ENCODE measurements at places on chromosomes 6 and 20. TPM values are rescaled to one million over a fixed set of nuclear protein-coding genes. Genes with fewer than 3 reads are reported as not detected.

RAET1G gene
- total RNA-seq: not detected

GOPC gene
- total RNA-seq: 10.8 TPM

MYLK4 gene
- 2.0 TPM for total RNA-seq

XPO5 gene
- 26.8 TPM for total RNA-seq

PPP1R14C gene
- not detected for total RNA-seq

ENPP1 gene
- 0.08 TPM for total RNA-seq

STMND1 gene
- not detected for total RNA-seq

RBPJL gene
- not detected for total RNA-seq

- H3K27me3 ChIP-seq: no peaks in the 10 kb centered on the region
- H3K27ac ChIP-seq: no peak overlapping the region
- H3K4me3 ChIP-seq: no peak overlapping the region
- peaks cover 82% of the 10 kb centered on the region for H3K36me3 ChIP-seq
- no peaks in the 10 kb centered on the region for H3K4me1 ChIP-seq
- DNase-seq: no peak
Measured at GRCh38 chr20:48667481-48667880, 160.3 kb downstream of the PREX1 start.

DNA sequence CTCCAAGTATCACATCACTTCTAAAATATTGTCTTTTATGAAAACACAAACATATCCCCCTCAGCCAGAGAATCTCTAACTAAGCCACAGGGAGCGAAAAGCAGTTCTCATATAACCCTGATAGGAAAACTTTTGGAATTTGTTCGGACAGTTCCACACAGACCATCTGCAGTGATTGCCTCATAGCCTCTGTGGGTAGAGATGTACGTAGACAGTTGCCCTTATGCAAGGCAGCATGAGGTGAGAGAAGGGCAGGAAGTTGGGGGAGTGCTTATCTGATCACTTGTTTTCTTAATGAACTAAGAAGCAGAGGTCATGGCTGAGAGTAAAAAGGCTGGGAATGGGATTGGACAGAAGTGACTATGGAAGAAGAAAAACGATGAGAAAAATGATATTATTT, 39.6 kb downstream of the SLC23A2 start:
- H3K36me3 ChIP-seq: peaks cover under 1% of the 10 kb centered on the region
- H3K4me3 ChIP-seq: no peak overlapping the region
- no peaks in the 10 kb centered on the region for H3K27me3 ChIP-seq
- H3K27ac ChIP-seq: peak overlapping the region; percentile 48
- DNase-seq: no peak

GRCh38 chr6:102023977-102024657, 630.6 kb downstream of the GRIK2 start:
- H3K27me3 ChIP-seq: no peaks in the 10 kb centered on the region
- no peaks in the 10 kb centered on the region for H3K4me1 ChIP-seq
- no peaks in the 10 kb centered on the region for H3K36me3 ChIP-seq
- no peak for DNase-seq
- no peak overlapping the region for H3K4me3 ChIP-seq
- no peak overlapping the region for H3K27ac ChIP-seq

GRCh38 chr6:3648724-3649123, 102.8 kb downstream of the PXDC1 start:
- H3K4me1 ChIP-seq: no peaks in the 10 kb centered on the region
- no peak for DNase-seq
- H3K36me3 ChIP-seq: no peaks in the 10 kb centered on the region
- H3K27ac ChIP-seq: no peak overlapping the region
- H3K4me3 ChIP-seq: no peak overlapping the region
- no peaks in the 10 kb centered on the region for H3K27me3 ChIP-seq

- DNase-seq: no peak
- no peaks in the 10 kb centered on the region for H3K27me3 ChIP-seq
- no peak overlapping the region for H3K4me3 ChIP-seq
- no peak overlapping the region for H3K27ac ChIP-seq
- peaks cover 20% of the 10 kb centered on the region for H3K36me3 ChIP-seq
- H3K4me1 ChIP-seq: no peaks in the 10 kb centered on the region
Measured at GRCh38 chr20:17641993-17642392, 40.0 kb downstream of the RRBP1 start.

GRCh38 chr6:142597836-142598235, 296.0 kb downstream of the ADGRG6 start:
- no peaks in the 10 kb centered on the region for H3K27me3 ChIP-seq
- no peak overlapping the region for H3K27ac ChIP-seq
- H3K4me1 ChIP-seq: no peaks in the 10 kb centered on the region
- no peak overlapping the region for H3K4me3 ChIP-seq
- no peak for DNase-seq

DNA sequence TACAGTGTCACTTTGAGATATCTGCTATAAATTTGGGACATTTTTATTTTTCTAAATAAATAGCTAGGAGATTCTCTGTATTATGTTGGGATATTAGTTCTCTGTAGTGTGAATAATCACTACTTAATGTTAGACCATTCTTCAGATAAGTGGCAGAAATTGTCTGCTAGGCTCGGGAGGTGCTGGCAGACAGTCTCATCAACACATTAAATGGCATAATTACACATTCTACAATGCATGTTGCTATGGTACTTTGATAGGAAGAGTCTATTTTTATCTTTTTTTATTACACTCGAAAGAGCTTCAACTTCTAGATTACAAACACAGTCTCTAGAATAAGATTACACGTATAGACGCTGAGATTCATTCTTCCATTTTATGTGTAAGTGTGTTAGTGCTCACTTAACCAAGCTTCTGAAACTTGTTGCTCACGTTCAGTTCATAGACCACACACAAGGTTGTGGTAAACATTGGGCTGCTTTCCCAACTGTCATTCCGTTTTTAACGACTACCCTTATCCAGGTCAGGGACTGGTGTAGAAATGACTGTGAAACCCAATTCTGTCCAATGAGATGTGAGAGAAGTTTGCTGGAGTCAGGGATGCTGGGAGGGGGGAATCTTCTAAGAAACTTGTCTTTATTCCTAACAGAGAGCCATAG, 78.6 kb downstream of the TPBG start:
- no peak overlapping the region for H3K4me3 ChIP-seq
- DNase-seq: no peak
- H3K27ac ChIP-seq: no peak overlapping the region

GRCh38 chr20:21516180-21516567, 2.3 kb upstream of the NKX2-2 start:
- H3K27ac ChIP-seq: no peak overlapping the region
- no peak overlapping the region for H3K4me3 ChIP-seq
- peaks cover 93% of the 10 kb centered on the region for H3K27me3 ChIP-seq
- no peak for DNase-seq
- H3K36me3 ChIP-seq: no peaks in the 10 kb centered on the region

- no peak overlapping the region for H3K27ac ChIP-seq
- H3K36me3 ChIP-seq: no peaks in the 10 kb centered on the region
- DNase-seq: no peak
- peaks cover 17% of the 10 kb centered on the region for H3K4me1 ChIP-seq
- peaks cover 4% of the 10 kb centered on the region for H3K27me3 ChIP-seq
- no peak overlapping the region for H3K4me3 ChIP-seq
Measured at GRCh38 chr20:34305333-34306230, 2.4 kb upstream of the AHCY start.

DNA sequence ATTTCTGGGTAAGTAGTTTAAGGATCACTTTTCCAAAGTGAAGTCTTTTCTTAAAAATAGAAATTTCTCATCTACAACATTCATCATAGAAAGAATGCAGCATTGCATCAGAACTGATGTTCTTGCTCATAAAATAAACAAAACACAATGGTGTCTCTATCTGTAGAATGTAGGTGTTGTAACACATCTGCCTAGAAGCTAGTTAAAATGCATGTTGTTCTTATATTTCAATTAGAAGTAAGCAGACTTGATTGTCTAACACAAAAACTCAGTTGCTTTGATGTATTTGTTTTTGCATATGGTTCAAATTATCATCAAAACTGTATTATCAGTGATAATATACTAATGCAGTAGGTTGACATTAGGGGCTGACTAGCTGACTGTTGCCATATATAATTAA, 654.7 kb upstream of the FLRT3 start:
- no peaks in the 10 kb centered on the region for H3K4me1 ChIP-seq
- no peak for DNase-seq
- H3K4me3 ChIP-seq: no peak overlapping the region
- no peak overlapping the region for H3K27ac ChIP-seq

- DNase-seq: no peak
- no peak overlapping the region for H3K4me3 ChIP-seq
- no peaks in the 10 kb centered on the region for H3K27me3 ChIP-seq
- no peak overlapping the region for H3K27ac ChIP-seq
- H3K4me1 ChIP-seq: peaks cover 14% of the 10 kb centered on the region
Measured at GRCh38 chr6:14875481-14876063, 370.3 kb upstream of the JARID2 start.

GRCh38 chr6:136992113-136992512, 52.7 kb downstream of the IL20RA start:
- no peak for DNase-seq
- no peaks in the 10 kb centered on the region for H3K36me3 ChIP-seq
- H3K4me3 ChIP-seq: no peak overlapping the region
- H3K27ac ChIP-seq: no peak overlapping the region

DNA sequence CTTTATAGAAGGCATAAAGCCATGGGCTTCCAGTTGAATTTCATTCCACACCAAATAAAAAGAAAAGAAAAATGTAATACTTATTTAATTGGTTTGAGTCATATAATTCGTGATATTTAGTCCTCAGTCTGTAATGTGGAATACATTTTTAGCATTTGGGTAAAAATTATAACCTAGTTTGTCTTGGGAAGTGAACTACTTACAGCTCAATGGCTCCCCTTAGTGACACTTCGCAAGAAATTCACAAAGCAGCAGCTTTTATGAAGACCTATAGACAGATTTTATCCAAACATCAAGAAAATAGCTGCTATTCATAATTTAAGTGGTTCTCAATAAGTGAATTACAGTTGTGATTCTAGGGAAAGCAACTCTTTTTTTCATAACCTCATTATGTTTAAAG, 72.1 kb downstream of the RSPO3 start:
- H3K27ac ChIP-seq: no peak overlapping the region
- H3K4me3 ChIP-seq: no peak overlapping the region
- no peak for DNase-seq
- no peaks in the 10 kb centered on the region for H3K27me3 ChIP-seq
- H3K4me1 ChIP-seq: no peaks in the 10 kb centered on the region

- no peak for DNase-seq
- H3K27me3 ChIP-seq: no peaks in the 10 kb centered on the region
- H3K36me3 ChIP-seq: no peaks in the 10 kb centered on the region
- no peak overlapping the region for H3K27ac ChIP-seq
Measured at GRCh38 chr6:14108571-14109410, 8.8 kb upstream of the CD83 start.

GRCh38 chr20:41577129-41578009, 40.8 kb downstream of the CHD6 start:
- peaks cover 28% of the 10 kb centered on the region for H3K4me1 ChIP-seq
- no peaks in the 10 kb centered on the region for H3K36me3 ChIP-seq
- H3K27me3 ChIP-seq: no peaks in the 10 kb centered on the region
- no peak overlapping the region for H3K27ac ChIP-seq
- DNase-seq: no peak

DNA sequence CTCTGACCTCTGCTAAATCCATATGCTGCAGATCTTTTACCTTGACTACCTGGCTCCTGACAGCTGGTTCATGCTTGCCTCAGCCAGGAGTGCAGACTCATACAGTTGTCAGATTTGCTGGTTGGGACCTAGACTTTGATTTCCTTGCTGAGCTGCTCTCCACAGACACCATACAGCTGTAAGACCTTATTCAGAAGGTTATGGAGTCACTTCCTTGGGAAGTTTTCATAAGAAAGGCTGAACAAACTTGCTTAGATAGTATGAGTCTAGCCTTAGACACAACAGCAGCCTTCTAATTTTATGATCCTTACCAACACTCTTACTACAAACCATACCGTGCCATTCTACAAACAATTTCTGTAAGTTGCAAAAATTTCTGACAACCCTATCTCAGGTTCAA, 102.9 kb downstream of the EDN1 start:
- H3K27me3 ChIP-seq: peaks cover 8% of the 10 kb centered on the region
- no peak overlapping the region for H3K27ac ChIP-seq
- H3K4me3 ChIP-seq: no peak overlapping the region
- no peak for DNase-seq
- no peaks in the 10 kb centered on the region for H3K4me1 ChIP-seq

GRCh38 chr6:6856538-6857523, 250.9 kb upstream of the RREB1 start:
- peaks cover 12% of the 10 kb centered on the region for H3K4me1 ChIP-seq
- H3K36me3 ChIP-seq: no peaks in the 10 kb centered on the region
- DNase-seq: no peak
- no peak overlapping the region for H3K27ac ChIP-seq
- peak overlapping the region; percentile 37 for H3K4me3 ChIP-seq

- no peaks in the 10 kb centered on the region for H3K27me3 ChIP-seq
- no peaks in the 10 kb centered on the region for H3K4me1 ChIP-seq
- no peaks in the 10 kb centered on the region for H3K36me3 ChIP-seq
- no peak for DNase-seq
- H3K4me3 ChIP-seq: no peak overlapping the region
- H3K27ac ChIP-seq: no peak overlapping the region
Measured at GRCh38 chr6:167546611-167547327, 221.9 kb downstream of the TTLL2 start.

GRCh38 chr6:119122336-119122735, 43.9 kb upstream of the FAM184A start:
- no peak overlapping the region for H3K27ac ChIP-seq
- H3K4me3 ChIP-seq: no peak overlapping the region
- no peaks in the 10 kb centered on the region for H3K4me1 ChIP-seq
- H3K36me3 ChIP-seq: no peaks in the 10 kb centered on the region
- no peaks in the 10 kb centered on the region for H3K27me3 ChIP-seq

DNA sequence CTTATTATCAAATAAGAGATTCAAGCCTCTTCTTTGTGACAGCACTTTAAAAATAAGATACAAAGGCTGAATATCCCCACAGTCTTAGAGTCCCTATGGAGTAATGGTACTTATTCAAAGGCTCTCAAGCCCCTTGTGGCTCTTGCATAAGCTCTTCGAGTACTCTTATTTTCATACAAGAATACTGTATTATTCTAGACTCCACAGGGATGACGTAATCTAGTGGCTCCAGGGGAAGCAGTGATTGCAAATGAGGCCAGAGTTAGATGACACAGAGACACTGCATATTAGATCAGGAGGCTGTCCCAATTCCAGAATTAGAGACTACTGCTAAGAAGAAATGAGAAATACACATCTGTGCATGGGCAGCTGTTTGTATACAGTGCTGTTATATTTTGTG, 1195.9 kb upstream of the MAP3K7 start:
- H3K4me1 ChIP-seq: no peaks in the 10 kb centered on the region
- H3K27ac ChIP-seq: no peak overlapping the region
- no peaks in the 10 kb centered on the region for H3K27me3 ChIP-seq
- H3K36me3 ChIP-seq: no peaks in the 10 kb centered on the region
- no peak for DNase-seq
- no peak overlapping the region for H3K4me3 ChIP-seq

Measured in CD4-positive, alpha-beta T cell (primary cell).